Adipocyte (in vitro differentiated cells): ENCODE measurements at places on chromosomes 6 and 20.

DNA sequence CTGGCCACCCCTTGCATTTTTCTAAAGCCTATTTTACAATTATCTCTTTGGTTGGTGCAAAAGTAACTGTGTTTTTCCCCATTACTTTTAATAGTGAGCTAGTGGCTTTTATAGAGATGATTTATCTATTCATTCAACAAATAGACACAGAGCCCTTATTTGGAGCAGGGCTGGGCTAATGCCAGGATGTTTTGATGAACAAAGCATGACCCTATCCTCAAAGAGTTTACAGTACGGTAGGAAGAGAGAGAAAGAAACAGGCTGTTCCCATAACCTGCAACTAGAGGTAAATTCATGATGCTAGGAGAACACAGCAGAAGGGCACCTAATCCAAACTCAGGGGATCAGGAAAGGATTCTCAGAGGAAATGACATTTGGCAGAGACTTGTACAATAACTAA lies 37.3 kb upstream of the UST start:
- no peak for DNase-seq

DNA sequence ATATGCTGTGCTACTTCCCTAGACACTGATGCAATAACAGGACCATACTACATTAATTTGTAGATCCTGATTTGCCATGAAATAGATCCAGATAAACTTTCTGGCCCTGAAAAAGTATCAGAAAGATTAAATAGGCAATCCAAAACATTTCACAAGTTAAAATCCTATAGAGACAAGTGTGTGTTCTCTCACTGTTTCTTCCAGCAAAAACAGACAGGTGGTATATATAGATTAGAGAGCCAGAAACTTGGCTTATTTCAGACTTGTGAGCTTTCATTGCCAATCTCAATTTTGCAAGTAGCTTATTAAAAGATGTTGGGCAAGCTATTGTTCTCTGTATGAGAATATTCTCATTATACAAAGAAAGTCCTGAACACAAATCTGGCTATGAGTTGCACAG lies 289.1 kb upstream of the MANEA start:
- DNase-seq: no peak

DNA sequence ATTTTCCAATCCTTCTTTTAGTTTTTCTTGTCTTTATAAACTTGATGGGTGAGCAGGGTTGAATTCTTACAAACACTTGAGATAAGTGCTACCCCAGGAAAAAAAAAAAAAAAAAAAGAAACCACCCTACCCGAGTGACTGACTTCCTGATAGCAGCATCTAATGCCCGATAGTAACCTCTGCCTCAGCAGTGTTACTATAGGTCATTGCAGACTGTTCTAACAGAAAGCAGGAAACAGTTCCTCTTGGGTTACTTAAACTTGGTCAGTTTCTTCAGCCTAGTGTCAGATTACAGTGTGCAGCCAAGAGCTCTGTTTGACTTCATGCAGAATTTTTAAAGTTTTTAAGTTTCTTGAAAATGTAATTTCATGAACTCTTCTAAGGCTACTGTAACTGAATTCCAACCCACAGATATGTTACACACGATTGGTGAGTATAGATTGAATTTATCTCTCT lies 2.1 kb downstream of the MYLIP start:
- peak; percentile 84 for DNase-seq

DNA sequence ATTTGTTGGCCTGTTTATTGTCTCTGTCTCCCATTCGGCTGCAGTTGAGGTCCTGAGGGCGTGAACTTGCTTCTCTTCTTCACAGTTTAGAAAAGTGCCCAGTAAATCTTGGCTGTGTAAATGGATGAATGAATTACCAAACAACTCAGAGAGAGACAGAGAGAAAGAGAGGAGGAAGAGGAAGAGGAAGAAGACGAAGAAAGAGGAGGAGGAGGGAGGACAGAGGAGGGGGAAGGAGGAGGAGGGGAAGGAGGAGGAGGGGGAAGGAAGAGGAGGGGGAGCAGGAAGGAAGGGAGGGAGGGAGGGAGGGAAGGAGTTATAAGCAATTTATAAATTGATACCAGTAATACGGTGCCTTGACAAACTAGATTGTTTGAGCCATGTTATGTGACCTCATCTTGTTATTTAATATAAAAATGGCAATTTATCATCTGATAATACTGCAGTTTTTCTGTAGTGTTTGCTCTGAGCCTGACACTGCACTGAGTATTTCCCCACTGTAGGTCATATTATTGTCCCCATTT lies 18.7 kb downstream of the HCK start:
- DNase-seq: no peak

- DNase-seq: peak; percentile 37
These were observed 658 bp downstream of the CUL7 start for GRCh38 chr6:43052842-43053544.

- no peak for DNase-seq
These were observed 5.1 kb downstream of the HLA-F start for GRCh38 chr6:29728173-29728874.

DNA sequence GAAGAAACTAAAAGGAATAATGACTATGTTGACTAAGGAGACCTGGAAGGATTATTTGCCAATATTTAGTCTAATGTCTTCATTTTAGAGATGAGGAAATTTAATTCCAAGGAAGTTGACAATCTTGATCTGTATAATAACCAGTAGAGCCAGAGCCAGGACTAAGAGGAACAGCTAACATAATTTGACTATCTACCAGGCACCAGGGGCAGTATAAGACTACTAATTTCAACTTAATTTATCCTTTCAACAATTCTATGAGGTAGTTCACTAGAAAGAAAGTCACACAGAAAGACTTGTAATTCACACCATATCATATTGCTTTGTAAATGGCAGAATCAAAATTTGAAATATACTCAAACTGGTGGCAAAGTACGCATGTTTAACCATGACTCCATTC lies 273.0 kb upstream of the STXBP5 start:
- peak; percentile 13 for DNase-seq

GRCh38 chr6:137028912-137029311 lies 15.9 kb downstream of the IL20RA start:
- no peak for DNase-seq

DNA sequence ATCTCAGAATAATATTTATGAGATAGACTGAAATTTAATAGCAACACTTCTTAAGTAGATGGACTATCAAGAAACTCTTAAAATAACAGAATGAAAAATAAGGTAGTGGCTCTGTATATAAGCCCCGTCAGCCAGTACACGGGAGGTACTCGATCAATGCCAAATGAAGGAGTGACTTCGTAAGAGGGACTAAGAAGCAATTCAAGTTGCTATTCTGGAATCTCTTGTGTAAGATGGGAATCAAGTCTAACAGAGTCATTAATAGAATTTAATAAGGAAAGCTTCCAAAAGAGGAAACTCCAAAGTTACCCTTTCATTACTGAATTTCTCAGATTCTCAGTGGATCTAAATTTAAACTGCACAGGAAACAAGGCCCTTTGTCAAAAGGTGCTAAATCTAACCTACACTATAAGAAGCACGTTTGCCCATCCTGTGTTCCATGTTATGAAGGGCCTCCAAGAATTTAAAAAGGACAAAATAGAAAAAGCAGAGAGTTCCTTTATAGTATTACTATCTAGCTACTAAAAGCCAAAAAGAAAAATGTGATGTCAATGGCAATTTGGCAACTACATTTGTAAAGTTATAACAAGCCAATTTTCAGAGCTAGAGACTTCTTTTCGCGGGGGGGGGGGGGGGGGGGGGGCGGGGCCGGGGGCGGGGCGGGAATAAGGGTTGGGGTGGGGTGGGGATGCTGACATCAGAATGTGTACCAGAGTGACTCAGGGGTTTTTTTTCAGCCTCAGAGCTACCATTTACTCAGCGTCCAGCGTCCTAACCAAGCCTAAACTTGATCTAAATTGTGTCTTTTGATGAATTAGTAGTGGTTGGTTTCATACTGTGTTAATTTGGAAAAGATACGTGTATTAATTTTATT lies 200.6 kb downstream of the GMPR start:
- DNase-seq: peak; percentile 50
